Mesendoderm (in vitro differentiated cells): ENCODE measurements at places on chromosomes 7 and 10.

GRCh38 chr10:89299031-89299430 is 2.8 kb upstream of the IFIT2 start:
- no peaks in the 10 kb centered on the region for H3K36me3 ChIP-seq
- H3K27me3 ChIP-seq: no peaks in the 10 kb centered on the region
- no peak overlapping the region for H3K4me3 ChIP-seq
- H3K27ac ChIP-seq: no peak overlapping the region

- no peak overlapping the region for H3K27ac ChIP-seq
- H3K27me3 ChIP-seq: no peaks in the 10 kb centered on the region
- H3K4me3 ChIP-seq: no peak overlapping the region
- H3K4me1 ChIP-seq: no peaks in the 10 kb centered on the region
- no peaks in the 10 kb centered on the region for H3K36me3 ChIP-seq
These were observed 137.0 kb downstream of the ETV1 start for GRCh38 chr7:13852281-13852968.

DNA sequence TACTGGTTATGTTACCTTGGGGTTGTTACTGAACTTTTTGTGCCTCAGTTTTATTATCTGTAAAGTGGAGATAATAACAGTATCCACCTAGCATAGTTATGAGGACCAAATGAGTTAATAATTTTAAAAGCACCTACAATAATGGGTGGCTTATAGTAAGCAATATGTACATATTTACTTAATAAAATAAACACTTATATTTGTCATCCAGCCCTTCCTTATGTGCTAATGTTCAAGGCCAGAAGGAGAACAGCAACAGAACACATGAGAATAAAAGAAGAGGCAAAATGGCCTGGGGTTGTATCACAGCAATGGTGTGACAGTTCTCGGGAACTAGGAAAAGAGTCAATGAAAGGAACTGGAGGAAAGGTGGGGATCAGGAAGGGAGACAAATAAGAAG is 255.4 kb upstream of the LRGUK start:
- no peaks in the 10 kb centered on the region for H3K27me3 ChIP-seq
- no peaks in the 10 kb centered on the region for H3K36me3 ChIP-seq
- H3K4me3 ChIP-seq: no peak overlapping the region
- peaks cover 3% of the 10 kb centered on the region for H3K4me1 ChIP-seq
- no peak for DNase-seq
- H3K27ac ChIP-seq: no peak overlapping the region

DNA sequence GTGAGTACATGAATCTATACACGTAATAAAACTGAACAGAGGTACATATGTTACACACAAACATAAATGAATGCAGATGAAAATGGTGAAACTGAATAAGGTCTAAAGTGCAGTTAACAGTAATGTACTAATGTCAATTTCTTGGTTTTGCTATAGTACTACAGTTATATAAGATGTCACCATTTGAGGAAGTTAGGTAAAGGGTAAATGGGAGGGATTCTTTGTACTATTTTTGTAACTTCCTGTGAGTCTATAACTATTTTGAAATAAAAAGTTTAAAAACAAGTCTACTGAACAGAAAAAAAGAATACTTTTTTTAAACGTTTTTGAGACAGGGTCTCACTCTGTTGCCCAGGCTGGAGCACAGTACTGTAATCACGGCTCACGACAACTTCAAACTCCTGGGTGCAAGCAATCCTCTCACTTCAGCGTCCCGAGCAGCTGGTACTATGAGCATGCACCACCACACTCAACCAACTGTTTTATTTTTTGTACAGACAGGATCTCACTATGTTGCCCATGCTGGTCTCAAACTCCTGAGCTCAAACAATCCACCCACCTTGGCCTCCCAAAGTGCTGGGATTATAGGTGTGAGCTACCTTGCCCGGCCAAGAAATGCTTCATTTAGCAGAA is 71.5 kb downstream of the WAPL start:
- peaks cover 4% of the 10 kb centered on the region for H3K36me3 ChIP-seq
- no peaks in the 10 kb centered on the region for H3K4me1 ChIP-seq
- H3K27ac ChIP-seq: no peak overlapping the region
- no peak for DNase-seq
- H3K27me3 ChIP-seq: no peaks in the 10 kb centered on the region
- H3K4me3 ChIP-seq: no peak overlapping the region

DNA sequence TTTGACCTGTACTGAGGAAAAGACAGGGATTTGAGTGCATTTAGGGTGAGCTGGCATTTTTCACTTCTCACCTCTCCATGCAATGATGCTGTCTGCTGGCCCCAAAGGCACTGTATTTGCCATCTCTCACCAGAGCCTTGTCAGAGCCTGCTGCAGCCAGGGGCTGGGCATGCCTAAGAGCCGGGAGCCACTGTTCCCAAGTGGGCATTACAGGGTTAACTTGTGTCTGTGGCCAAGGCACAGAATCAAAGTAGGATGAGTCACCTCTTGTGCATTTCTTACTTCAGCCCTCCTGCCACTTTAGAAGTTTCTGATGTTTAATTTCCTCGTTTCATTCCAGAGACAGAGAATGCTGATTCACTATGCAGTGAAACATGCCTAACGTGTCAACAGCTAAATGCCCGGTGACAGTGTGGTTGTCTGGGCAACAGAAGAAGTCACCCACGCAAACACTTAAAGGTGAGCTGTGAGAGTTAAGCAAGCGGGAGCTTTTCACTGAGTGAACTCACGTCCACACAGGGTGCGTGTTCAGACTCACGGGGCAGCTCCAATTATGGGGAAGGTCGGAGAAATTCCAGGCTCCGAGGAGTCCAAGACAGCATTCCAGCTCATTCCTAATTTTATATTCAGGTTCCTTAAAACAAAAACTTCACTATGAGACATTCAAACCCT is 57.1 kb upstream of the IGFBP3 start:
- H3K4me1 ChIP-seq: peaks cover 2% of the 10 kb centered on the region
- H3K27me3 ChIP-seq: no peaks in the 10 kb centered on the region
- DNase-seq: peak; percentile 97
- no peaks in the 10 kb centered on the region for H3K36me3 ChIP-seq

DNA sequence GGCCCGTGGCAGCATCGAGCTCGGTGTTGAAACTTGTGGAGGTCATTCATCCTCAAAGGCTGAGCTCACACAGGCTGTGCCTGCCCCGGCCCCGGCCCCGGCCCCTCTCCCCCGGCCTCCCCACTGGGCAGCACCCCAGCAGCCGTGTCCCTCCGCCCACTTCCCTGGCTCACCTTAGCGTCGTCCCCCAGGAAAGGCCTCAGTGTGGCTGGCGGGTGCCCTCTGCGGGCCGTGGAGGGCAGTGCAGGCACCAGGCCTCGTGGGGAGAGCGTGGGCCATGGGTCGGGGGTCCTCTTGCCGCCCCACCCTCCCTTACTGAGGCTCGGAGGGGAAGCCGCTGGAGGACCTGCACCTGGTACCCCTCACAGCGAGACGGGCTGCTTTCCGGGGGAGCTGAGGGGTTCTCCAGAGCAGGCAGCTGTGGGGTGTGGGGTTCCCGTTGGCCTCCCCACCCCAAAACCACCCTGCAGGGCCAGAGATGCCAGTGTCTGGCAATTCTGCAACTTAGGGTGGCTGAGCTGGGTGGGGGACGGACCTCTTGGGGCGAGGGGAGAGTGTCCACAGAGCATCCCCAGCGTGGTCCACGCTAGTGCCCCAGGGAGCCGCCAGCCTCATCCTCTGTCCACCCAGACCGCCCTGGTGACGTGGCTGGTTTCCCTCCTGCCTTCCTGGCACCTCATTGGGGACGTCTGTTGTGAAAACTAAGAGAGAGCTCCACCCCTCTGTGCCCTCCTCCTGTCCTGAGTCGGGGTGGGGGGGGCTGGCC is 44.2 kb upstream of the DPYSL4 start:
- no peak overlapping the region for H3K4me3 ChIP-seq
- H3K27ac ChIP-seq: no peak overlapping the region
- no peaks in the 10 kb centered on the region for H3K36me3 ChIP-seq
- H3K4me1 ChIP-seq: no peaks in the 10 kb centered on the region
- no peaks in the 10 kb centered on the region for H3K27me3 ChIP-seq

DNA sequence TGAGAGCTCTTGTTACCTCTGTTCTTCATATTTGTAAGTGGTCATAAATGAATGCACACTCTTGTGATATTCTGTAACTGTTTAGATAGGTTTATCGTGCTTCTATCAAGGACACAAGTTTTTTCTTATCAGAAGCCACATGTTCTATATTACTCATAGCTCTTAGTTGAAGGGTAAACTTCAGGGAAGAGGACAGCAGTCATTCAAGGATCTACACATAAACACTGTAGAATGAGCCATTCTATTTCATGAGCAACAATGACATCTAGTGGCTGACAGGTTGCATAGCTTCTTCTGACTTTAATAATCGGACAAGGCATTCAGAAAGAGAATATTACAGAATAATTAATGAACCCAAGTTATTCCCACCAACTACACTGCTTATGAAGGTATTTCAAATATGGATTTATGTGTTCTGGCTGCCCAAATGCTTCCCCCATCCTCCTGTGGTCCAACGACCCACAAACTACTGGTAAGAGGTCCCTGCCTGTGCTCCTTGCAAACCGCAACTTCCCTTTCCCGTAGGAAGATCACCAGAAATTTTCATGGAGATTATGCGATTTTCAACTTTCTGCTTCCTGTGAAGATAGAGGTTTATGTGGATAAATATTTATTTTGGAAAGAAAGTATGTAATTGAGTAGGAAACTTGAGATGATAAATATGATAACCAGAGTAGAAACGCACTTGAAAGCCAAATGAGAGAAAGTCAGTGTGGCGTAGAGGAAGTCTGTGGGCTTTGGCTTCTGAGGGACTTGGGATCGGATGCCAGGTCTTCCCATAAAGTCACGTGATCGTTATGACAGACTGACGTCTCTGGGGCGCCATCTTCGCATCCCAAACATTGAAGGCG is 16.8 kb upstream of the ABCB5 start:
- no peaks in the 10 kb centered on the region for H3K36me3 ChIP-seq
- H3K27ac ChIP-seq: no peak overlapping the region
- no peak overlapping the region for H3K4me3 ChIP-seq
- H3K4me1 ChIP-seq: peaks cover 2% of the 10 kb centered on the region

DNA sequence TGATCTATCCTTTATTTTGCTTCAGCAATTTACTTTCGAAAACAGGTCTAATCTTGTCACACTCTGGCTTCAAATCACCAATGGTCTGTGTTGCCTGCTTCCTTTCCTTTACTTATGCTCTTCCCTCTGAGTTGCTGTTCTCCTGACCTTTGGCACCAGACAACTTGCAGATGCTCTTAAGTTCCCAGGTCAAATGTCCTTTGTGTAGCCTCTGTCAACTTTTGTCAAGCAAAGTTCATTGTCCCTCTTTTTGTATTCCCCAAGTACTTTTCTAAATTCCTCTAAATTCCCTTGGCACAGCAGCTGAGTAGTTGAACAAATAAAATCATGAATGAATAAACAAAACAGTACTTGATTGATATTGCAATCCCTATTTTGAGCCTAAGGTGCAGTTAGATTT is 289.4 kb downstream of the BICC1 start:
- no peak overlapping the region for H3K4me3 ChIP-seq
- H3K4me1 ChIP-seq: no peaks in the 10 kb centered on the region
- DNase-seq: no peak
- no peaks in the 10 kb centered on the region for H3K36me3 ChIP-seq

- H3K4me1 ChIP-seq: no peaks in the 10 kb centered on the region
- no peaks in the 10 kb centered on the region for H3K36me3 ChIP-seq
- DNase-seq: no peak
- no peak overlapping the region for H3K4me3 ChIP-seq
These were observed 196.9 kb downstream of the ZNF716 start for GRCh38 chr7:57646901-57647246.

DNA sequence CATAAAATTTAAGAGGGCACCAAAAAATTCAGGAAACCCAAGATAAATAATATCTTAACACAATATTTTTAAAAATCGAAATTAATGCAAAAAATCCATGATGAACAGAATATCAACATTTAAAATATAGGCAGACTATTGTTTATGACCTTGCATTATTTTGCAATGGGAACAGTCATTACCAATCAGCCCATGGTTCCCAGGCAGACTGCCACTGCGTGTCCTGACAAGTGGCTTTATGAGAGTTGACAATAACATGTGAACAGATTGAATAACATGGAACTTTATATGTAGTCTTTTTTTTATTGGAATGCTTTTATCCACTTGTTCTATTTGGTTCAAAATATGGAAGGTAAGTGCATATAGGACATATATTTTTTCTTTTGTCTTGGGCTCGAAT is 3.1 kb upstream of the AVPI1 start:
- H3K36me3 ChIP-seq: no peaks in the 10 kb centered on the region
- no peak overlapping the region for H3K4me3 ChIP-seq
- DNase-seq: no peak

GRCh38 chr7:116113310-116113709 is 82.7 kb upstream of the TFEC start:
- no peaks in the 10 kb centered on the region for H3K4me1 ChIP-seq
- no peaks in the 10 kb centered on the region for H3K27me3 ChIP-seq
- H3K27ac ChIP-seq: no peak overlapping the region
- no peak overlapping the region for H3K4me3 ChIP-seq

- no peaks in the 10 kb centered on the region for H3K4me1 ChIP-seq
- H3K27ac ChIP-seq: no peak overlapping the region
- no peak overlapping the region for H3K4me3 ChIP-seq
- H3K27me3 ChIP-seq: no peaks in the 10 kb centered on the region
- H3K36me3 ChIP-seq: no peaks in the 10 kb centered on the region
These were observed 39.4 kb downstream of the COL28A1 start for GRCh38 chr7:7496311-7496710.

GRCh38 chr10:25561758-25562157 is 372.3 kb upstream of the MYO3A start:
- no peak overlapping the region for H3K27ac ChIP-seq
- H3K36me3 ChIP-seq: no peaks in the 10 kb centered on the region
- H3K4me3 ChIP-seq: no peak overlapping the region
- DNase-seq: peak; percentile 8
- H3K27me3 ChIP-seq: no peaks in the 10 kb centered on the region

DNA sequence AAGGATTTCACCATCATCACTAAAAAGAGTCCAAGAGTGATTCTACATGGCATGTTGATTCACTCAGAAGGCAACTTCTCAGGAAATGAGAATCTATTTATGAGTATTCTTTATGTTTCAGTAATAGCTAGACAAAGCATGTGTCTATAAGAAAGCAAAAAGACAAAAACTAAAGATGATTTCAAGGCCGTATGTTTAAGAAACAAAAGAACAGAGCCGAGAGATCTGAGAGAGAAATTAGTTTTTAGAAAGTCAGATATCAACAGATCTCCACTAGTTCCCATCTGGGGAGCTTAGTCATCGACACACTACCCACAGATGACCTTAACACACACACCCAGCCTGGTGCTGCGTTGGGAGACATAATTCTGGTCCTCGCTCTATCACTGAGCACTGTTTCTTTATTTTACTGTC is 21.0 kb downstream of the PIP4K2A start:
- no peak for DNase-seq
- H3K27me3 ChIP-seq: no peaks in the 10 kb centered on the region
- H3K36me3 ChIP-seq: no peaks in the 10 kb centered on the region
- H3K4me1 ChIP-seq: no peaks in the 10 kb centered on the region

- no peaks in the 10 kb centered on the region for H3K36me3 ChIP-seq
- H3K4me1 ChIP-seq: no peaks in the 10 kb centered on the region
- H3K4me3 ChIP-seq: no peak overlapping the region
- H3K27ac ChIP-seq: no peak overlapping the region
- H3K27me3 ChIP-seq: no peaks in the 10 kb centered on the region
These were observed 230.2 kb downstream of the AHR start for GRCh38 chr7:17528636-17529035.

- H3K4me3 ChIP-seq: no peak overlapping the region
- no peaks in the 10 kb centered on the region for H3K4me1 ChIP-seq
- no peaks in the 10 kb centered on the region for H3K36me3 ChIP-seq
- no peaks in the 10 kb centered on the region for H3K27me3 ChIP-seq
- peak; percentile 85 for DNase-seq
These were observed 7.2 kb upstream of the MBL2 start for GRCh38 chr10:52779541-52780390.

- no peak for DNase-seq
- no peak overlapping the region for H3K27ac ChIP-seq
- H3K4me1 ChIP-seq: no peaks in the 10 kb centered on the region
- H3K27me3 ChIP-seq: no peaks in the 10 kb centered on the region
- no peak overlapping the region for H3K4me3 ChIP-seq
These were observed 32.8 kb upstream of the ARHGAP12 start for GRCh38 chr10:31961277-31962074.
